ENCODE measurements at places on chromosomes 3 and 15.

- no peak for ATAC-seq
Measured at GRCh38 chr3:125123451-125124305, 67.9 kb upstream of the HEG1 start.

DNA sequence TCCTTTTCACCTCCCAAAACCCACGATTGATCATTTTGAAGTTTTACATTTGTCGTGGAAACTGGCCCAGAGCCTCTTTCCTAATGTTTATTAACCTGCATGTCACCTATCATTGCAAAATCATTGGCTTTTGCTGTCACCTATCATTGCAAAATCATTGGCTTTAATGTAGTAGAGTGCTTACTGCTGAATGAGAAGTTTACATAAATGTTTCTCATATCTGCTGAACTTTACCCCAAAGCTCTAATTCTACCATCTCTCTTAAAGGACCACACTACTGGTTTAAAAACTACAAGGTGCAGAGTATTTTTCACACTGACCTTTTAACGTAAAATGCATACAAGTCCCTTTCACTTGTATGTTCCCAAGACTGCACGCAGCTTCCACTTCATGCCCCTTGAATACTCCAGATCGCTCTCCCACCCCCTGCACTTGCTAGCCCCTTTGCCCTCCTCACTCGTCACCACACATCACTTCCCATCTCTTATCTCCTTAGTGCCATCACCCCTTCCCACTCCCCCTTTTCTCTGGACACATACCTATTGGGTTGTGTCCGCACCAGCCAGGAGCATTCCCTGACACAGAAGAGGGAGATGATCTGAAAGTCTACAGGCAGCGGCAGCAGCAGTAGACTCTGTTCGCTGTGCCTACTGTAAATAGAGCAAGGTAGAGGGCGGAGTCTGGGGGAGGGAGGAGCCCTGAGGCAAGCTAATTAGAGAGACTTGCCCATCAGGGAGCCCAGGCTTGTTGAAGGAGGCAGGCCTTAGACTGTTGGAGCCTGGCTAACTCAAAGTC lies 30.2 kb upstream of the ATOSA start:
- peak; percentile 99 for ATAC-seq

DNA sequence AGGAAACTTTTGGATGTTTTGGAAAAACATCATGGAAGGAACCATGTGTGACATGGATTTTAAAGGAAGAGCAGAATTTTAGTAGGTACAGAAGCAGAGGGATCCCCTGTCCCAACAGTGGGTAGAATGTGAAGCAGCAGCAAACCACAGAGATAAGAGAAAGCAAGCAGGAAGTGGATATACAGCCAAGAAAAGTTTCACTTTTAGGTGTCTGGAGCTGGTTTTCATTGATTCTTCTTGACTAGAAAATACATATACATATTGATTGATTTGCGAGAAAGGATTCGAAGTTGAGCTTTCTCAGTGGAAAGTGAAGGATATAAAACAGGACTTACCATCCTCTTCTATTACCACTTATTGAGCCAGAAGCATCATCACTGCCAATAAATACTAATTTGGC lies 133.5 kb downstream of the KCNMB2 start:
- ATAC-seq = no peak

- ATAC-seq = no peak
Measured at GRCh38 chr15:96692826-96693225, 362.3 kb downstream of the NR2F2 start.
